ENCODE measurements at places on chromosomes 12 and 14. TPM values are rescaled to one million over a fixed set of nuclear protein-coding genes. Genes with fewer than 3 reads are reported as not detected.

MYO1H gene
- not detected for total RNA-seq

HDAC7 gene
- total RNA-seq: 9.0 TPM

FIGNL2 gene
- total RNA-seq: not detected

GDF11 gene
- 0.13 TPM for total RNA-seq

ITGB7 gene
- 8.4 TPM for total RNA-seq

PPM1A gene
- 35.5 TPM for total RNA-seq

SLC39A9 gene
- 140 TPM for total RNA-seq

C12orf76 gene
- 12.8 TPM for total RNA-seq

ST8SIA1 gene
- total RNA-seq: 0.13 TPM

NDRG2 gene
- total RNA-seq: 9.2 TPM

LRRK2 gene
- 0.90 TPM for total RNA-seq

PLEKHG7 gene
- under 0.01 TPM for total RNA-seq

C12orf42 gene
- not detected for total RNA-seq

NIN gene
- total RNA-seq: 26.8 TPM

CEP128 gene
- total RNA-seq: 2.4 TPM

SERPINA4 gene
- not detected for total RNA-seq

ENDOU gene
- not detected for total RNA-seq

GPR65 gene
- not detected for total RNA-seq

CBLN3 gene
- 0.53 TPM for total RNA-seq

GPD1 gene
- total RNA-seq: 0.26 TPM

MIP gene
- not detected for total RNA-seq

SLC41A2 gene
- total RNA-seq: 1.5 TPM

FAM181A gene
- not detected for total RNA-seq

TMEM132C gene
- not detected for total RNA-seq

ZC3H10 gene
- 3.5 TPM for total RNA-seq

GZMH gene
- total RNA-seq: not detected

TAMALIN gene
- total RNA-seq: under 0.01 TPM

CCDC38 gene
- 0.13 TPM for total RNA-seq

MORN3 gene
- total RNA-seq: 0.79 TPM

FGD4 gene
- 22.9 TPM for total RNA-seq

PTHLH gene
- total RNA-seq: 82.1 TPM

ASB8 gene
- 9.5 TPM for total RNA-seq

LRRC43 gene
- total RNA-seq: under 0.01 TPM

PSMD9 gene
- 85.3 TPM for total RNA-seq

PPP1R36 gene
- total RNA-seq: 1.1 TPM

PGF gene
- 56.6 TPM for total RNA-seq

TBK1 gene
- 19.8 TPM for total RNA-seq

PLEKHD1 gene
- total RNA-seq: 0.26 TPM

TSPAN8 gene
- total RNA-seq: 0.26 TPM

CCDC196 gene
- total RNA-seq: not detected
